ENCODE measurements at places on chromosomes 7 and 10.

DNA sequence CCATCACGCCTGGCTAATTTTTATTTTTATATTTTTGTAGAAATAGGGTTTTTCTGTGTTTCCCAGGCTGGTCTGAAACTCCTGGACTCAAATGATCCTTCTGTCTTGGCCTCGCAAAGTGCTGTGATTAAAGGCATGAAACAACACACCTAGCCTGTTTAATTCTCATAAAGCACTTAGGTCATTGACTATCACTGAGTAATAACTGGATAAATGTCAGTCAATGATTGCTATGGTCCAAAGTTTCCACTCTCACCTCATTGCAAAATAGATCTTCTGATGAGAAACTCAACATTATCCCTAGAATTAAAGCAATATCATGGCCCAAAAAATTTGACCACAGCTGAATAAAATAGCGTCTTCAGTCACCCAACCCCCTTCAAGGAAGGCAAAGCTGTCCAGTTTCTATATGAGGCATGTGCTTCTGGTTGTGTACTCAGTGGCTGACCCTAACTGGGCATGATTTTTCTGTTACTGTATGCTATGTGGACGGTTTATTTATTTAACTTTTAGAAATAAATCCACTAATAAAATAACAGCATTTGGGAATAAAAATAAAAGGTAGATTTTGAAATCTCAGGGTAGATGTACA, 86.5 kb upstream of the LRRN3 start:
- no peak for DNase-seq

GRCh38 chr7:97007583-97007861, 2.2 kb downstream of the DLX6 start:
- DNase-seq = no peak

GRCh38 chr7:151833691-151834090, 43.2 kb downstream of the PRKAG2 start:
- no peak for DNase-seq

GRCh38 chr10:4947635-4948596, 15.3 kb upstream of the AKR1C1 start:
- no peak for DNase-seq

DNA sequence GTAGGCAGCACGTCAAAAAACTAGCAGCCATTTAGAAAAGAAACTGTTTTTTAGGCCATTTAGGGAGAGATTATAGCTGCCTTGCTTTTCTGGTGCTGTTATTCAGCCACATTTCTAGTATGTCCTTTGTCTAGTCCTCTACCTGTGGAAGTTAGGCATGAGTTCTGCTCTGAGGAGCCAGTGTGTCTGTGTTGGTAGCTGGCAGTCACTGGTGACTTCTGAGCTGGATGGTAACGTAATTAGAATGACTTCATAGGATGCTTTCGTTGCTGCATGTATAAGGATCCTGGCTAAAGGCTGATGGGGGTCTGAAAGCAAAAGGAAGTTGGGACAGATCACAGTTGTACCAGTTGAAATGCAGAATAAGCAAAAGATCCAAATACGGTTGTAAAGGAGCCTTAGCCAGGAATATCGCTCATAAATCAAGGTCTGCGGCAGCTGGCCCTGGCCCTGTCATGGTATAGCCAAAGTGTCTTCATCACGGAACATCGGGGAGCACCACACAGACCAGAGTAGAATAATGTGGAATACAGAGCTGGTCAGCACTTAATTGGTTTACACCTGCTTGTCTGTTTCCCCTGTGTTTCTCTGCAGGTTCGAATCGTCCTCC, 226.7 kb downstream of the EXOC4 start:
- no peak for DNase-seq

- no peak for DNase-seq
These were observed 391.4 kb upstream of the ETV1 start for GRCh38 chr7:14380881-14381280.

GRCh38 chr7:70069977-70070376, 471.7 kb downstream of the AUTS2 start:
- DNase-seq = no peak

GRCh38 chr7:42834676-42835075, 77.2 kb downstream of the C7orf25 start:
- DNase-seq = no peak

- DNase-seq = no peak
These were observed 41.9 kb downstream of the DGKI start for GRCh38 chr7:137804836-137805235.

DNA sequence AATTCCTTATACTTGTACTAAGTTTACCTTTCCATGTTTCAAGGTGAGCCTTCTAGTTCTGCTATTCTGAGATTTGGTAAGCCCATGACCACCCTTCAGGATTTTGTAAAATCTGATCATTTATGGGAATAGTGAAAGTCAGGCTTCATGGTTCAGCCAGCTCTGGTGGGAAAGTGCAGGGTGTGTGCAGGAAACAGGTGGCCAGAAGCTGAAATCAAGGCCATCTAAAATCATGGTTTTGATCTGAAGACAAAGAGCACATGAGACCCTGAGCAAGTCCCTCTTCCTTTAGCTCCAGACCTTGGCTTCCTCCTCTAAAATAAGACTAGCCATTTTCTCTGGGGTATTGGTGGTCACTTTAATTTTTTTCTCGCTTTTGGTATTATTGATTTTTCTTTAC, 91.3 kb downstream of the CALD1 start:
- DNase-seq = no peak

DNA sequence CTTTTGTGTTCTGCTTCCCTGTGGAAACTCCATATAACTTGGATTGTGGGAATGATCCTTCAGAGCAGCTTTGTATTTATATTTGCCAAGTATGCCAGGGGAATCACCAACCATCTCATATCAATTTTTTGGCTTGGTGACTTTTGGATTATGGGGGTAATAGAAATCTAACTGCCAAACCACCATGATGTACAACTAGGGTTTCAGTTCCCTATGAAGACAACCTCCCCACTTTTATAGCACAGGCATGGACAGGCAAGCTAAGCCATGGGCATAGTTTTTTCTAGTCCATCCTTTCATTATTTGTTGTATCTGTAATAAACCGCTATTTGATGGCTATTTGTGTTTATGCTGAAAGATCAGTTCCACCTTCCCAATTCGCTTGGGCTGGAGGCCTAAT, 17.7 kb downstream of the NPY start:
- no peak for DNase-seq

GRCh38 chr7:100546926-100547800, 8.2 kb downstream of the AGFG2 start:
- DNase-seq = no peak

- no peak for DNase-seq
These were observed 475.6 kb upstream of the ZWINT start for GRCh38 chr10:56836659-56837058.

DNA sequence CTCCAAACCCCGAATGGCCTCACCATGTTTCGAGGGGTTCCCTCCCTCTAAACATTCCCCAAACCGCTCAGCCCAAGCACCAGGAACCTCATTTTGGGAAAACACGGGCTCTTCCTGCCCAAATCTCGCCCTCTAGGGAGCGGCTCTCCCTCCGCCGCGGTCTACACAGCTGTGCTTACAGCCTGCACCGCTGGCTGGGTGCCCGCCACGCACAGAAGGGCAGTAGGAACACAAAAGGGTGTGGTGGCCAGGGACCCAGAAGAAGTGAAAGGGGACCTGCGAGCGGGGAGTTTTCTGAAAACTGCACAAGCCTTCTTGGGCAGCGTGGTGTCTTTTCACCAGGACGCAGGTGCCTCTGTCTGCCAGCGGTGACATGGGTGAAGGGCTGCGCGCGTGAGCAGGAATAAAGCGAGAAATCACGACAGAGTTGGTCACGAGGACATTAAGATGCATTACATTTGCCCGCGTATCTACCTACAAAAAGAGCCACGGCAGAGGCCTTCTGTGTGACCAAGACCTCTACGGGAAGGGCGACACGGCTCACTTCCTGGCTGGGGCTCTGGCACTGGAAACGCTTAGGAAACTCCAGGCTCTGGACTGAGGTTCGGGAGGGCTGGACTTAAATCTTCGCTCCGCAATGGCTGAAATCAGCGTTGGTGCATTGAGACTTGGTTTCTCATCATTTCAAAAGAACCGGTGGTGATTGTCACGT, 171.7 kb downstream of the LSM5 start:
- no peak for DNase-seq

GRCh38 chr7:140315498-140316164, 82.7 kb downstream of the SLC37A3 start:
- DNase-seq = no peak

GRCh38 chr7:139913021-139913844, 84.2 kb downstream of the TBXAS1 start:
- DNase-seq = no peak

GRCh38 chr10:133186416-133187090, 26.5 kb downstream of the KNDC1 start:
- no peak for DNase-seq

DNA sequence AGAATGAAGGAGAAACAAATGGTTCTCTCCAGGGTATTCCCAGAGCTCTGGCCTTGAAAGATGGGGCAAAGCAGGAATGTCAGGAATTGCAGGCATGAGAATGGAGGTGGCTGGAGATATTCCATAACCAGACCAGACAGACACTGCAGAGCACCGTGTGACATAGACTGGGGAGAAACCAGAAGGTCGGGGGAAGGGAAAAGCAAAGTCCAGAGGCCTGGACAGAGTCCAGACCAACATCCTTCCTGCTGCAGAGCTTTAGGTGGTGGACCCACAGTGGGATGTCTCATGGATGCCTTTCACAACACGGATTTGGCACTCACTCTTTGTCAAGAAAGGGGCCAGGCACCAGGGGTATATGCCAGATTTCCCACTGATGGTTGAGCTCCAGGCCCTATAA, 177.2 kb upstream of the INHBA start:
- no peak for DNase-seq

DNA sequence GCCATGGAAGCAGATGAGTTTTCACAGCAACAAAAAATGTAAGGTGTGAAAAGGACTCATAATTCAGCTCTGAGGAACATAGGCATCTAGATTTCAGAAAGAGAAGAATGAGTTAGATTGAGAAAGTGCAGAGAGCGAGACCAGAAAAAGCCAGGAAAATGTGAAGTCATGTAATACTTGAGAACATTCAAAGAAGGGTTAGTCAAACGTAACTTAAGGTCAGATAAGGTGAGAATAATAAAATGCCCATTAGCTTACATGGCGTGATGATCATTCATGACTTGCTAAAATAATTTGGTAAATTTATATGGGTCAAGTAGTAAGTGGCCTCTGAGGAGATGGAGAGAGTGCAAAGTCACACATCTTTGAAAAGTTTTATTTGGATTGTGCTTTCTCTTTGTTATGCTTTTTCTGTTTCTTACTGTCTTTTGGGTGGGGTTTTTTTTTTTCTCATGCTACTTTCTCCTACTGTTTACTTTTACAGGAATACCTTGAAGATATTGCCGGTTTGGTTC, 271.8 kb upstream of the NRG3 start:
- no peak for DNase-seq

GRCh38 chr10:110456046-110456445, 41.7 kb upstream of the DUSP5 start:
- DNase-seq = no peak

- peak; percentile 5 for DNase-seq
These were observed 3.3 kb downstream of the PLXDC2 start for GRCh38 chr10:19819419-19820033.

DNA sequence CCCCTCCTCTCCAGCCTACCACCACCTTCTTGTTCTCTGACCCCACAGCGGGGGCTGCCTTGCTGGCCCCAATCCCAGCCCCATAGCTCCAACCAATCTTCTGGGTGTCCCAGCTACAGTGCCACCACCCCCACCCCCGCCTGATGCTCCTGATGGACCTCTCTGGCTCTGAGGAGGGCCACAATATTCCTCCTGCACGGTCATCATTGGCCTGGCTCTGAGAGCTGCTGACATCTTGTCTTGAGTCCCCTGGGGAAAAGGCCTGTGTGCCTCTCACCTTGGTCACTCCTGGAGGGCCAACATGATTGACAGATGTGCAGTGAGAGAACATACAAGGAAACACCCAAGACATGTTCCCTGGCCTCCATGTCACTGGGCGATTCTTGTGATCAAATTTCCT, 7.6 kb downstream of the GDF2 start:
- DNase-seq = no peak

DNA sequence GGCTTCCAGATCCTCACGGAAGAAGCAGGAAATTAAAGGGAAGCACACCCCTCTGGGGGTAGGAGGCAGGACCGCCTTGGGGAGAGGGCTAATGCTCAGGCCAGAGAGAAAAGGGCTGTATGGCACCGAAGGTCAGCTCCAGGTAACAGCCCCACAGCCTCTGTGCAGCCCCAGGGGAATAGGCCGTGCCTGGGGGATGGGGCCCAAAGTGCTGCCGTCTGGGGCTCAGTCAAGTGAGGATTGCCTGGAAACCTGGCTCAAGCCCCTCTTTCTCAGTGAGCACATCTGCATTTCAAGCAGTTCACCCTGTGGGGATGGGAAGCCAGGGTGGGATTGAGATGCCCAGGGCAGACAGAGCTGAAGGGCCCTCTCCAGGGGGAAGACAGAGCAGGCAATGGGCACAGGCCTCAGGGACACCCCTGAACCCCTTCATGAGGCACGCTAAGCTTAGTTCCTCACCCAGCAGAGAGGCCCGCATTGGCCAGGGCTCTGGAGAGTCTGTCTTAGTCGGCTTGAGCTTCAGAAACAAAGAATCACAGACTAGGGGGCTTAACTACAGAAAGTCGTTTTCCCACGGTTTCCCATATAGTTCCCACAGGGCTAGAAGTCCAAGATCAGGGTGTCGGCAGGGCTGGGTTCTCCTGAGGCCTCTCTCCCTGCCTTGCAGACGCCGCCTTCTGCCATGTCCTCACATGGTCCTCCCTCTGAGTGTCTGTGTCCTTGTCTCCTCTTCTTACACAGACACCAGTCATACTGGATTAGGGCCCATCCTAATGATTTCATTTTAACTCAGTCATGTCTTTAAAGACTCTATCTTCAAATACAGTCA, 118.2 kb downstream of the PTPN20 start:
- no peak for DNase-seq

- DNase-seq = no peak
These were observed 1.9 kb upstream of the LRRC18 start for GRCh38 chr10:48941427-48942075.
